ENCODE measurements at places on chromosomes 16 and 17.
A peak's percentile ranks its signal among the peaks of the same experiment; 100 is the strongest.

DNA sequence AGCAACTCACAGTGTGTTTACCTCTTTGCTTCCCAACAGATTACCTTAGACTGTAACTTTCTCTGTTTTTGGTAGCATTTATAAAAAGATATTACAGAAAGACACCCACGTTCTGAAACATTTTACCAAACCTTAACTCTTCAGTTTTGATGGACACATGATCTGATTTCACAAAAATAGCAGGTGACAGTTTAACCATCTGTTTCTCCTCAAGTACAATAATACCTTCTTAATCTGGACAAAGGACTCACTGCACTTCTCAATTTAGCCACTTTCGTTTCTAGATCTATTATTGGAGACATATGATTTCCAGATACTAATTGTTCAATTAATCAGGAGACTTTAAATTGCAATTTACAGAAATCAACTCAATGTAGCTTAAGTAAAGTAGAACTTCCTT is 703.8 kb upstream of the KIF2B start:
- no peak for DNase-seq

- no peak for DNase-seq
Observed at GRCh38 chr17:39551879-39552278, 55.8 kb downstream of the NEUROD2 start.

- DNase-seq: no peak
Observed at GRCh38 chr17:27669136-27669535, 38.1 kb downstream of the LGALS9 start.

DNA sequence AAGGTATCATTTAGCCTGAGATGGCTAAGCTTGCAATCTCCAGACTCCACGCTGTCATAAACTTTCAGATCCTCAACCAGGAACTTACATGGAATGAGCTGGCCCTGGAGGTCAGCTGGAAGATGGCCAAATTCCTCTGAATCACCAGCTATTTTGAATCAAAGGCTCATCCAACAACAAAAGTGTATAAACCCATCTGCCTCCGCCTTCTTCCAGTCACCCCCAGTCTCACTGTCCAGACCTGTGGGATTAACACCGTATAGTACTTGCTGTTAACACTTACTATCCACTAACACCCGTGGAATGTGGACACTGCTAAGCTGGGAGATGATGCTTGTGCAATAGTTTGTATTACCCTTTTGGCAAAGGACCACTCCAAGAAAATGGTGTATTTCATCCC is 1.9 kb upstream of the LCMT1 start:
- DNase-seq: peak; percentile 57

- no peak for DNase-seq
Observed at GRCh38 chr16:50040018-50040417, 15.0 kb downstream of the CNEP1R1 start.

DNA sequence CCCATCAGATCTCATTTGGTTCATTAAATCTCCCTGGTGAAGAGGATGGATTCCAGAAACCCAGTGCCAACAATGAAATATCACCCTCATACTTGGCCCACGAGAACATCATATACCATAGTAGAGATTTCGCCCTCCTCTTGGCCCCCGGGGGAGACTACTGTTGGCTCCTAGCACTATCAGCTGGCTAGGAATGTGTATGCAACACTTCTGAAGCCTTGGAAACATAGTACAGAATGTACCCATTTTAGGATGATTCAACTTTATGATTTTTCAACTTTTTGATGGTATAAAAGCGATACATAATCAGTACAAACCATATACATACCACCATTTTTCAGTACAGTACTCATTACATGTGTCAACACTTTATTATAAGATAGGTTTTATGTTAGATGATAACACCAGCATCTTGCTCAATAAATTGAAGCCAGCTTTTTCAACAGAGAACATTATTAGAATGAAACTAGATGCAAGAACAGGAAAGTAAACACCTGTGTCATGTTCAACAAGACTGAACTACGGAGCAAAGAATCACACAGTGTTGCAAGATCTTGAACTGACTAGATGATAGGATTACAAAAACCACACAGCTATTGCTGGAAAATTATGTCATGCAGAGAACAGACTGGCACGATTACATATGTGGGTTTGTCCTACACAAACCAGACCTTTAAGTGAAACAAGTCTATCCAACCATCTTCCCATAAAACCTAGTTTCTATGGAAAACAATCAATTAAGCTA is 17.2 kb downstream of the RSL1D1 start:
- DNase-seq: peak; percentile 33

GRCh38 chr17:80558046-80558445 is 13.4 kb downstream of the RPTOR start:
- DNase-seq: no peak

GRCh38 chr17:66426397-66427033 is 124.1 kb downstream of the PRKCA start:
- DNase-seq: peak; percentile 54

DNA sequence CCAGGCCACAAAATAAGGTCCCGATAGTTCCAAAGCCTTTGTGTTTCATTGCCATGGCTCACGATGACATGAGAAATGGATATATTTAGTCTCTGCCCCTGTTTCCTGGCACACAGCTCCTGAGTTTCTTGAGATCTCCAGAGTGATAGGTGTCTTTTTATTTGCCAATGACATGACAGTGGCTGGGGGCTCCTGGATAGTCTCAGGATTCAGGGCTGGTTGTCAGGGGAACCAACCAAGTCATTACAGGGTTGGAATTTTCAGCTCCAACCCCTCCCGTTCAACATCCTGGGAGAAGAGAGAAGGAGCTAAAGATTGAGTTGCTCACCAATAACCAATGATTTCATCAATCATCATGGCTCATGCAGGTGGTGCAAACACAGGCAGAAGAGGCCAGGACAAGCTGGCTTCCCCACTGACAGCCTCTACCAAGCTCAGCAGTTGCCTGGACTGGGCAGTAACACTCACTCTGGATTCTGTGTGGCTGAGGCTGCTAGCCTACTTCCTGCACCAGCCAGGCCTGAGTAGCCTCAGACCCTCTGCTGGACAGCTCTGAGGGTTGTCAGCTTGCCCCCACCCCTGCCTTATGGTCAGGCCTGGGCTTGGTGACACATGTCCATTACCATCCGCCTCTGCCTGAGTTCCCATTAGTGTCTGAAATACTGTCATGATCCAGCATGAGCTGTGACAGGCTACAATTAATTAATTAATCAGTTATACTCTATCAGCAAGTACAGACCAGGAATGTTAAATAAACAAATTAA is 534.4 kb upstream of the CDH5 start:
- no peak for DNase-seq

- DNase-seq: no peak
Observed at GRCh38 chr16:49463529-49463928, 89.9 kb downstream of the C16orf78 start.

- peak; percentile 56 for DNase-seq
Observed at GRCh38 chr17:8117980-8118768, at the start of gene ALOXE3. Gene ALOXE3 (minus strand): TSS chr17:8118514. CDS start chr17:8117990, 524 bp downstream.

DNA sequence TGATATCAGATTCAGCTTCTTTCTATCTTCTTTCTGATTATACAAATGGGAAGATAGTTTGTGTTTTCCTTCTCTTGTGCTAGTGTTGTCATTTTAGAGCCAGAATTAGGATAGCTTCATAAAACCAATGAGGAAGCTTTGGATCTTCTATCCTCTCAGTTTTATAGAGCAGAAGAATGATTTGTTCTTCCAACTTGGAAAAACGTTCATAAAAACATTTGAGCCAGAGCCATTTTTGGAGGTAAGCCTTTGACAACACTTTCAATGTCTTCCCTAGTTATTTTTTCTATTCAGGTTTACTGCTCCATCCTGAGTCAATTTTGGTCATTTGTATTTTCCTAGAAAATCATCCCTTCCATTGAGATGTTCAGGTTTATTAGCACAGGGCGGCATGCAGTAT is 91.2 kb upstream of the MYOCD start:
- DNase-seq: no peak

DNA sequence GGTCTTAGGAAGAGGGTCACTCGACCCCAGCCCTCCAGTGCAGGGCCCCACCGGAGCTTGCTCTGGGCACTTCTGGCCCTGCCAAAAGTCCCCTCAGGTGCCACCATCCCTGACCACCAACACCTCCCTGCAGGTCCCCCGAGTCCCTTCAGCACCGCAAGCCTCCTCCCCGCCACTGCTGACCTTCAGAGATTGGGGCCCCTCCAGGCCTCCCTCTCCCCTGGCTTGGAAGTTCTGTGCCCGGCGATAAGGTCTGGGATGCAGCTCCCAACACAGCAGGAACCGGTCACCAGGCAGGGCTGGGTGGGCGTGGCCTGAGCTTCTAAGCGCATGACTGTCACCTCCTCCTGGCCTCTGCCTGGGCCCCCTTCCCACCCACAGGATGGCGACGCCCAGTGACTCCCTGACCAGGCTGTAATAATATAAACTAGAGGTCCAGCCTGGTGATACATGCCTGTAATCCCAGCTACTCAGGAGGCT is 11.2 kb downstream of the PIEZO1 start:
- no peak for DNase-seq

DNA sequence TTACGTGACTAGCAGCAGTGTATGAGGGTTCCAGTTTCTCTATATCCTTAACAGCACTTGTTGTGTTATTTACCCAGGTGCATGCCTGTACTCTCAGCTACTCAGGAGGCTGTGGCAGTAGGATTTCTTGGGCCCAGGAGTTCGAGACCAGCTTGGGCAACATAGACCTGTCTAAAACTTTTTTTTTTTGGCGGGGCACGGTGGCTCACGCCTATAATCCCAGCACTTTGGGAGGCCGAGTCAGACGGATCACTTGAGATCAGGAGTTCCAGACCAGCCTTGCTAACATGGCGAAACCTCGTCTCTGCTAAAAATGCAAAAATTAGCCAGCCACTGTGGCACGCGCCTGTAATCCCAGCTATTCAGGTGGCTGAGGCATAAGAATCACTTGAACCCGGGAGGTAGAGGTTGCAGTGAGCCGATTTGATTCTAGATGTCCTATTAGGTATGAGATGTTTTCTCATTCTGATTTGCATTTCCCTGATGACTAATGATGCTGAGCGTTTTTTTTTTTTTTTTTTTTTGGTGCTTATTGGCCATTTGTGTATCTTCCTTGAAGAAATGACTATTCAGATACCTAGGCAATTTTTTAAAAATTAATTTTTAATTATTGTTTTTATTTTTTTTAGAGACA is 13.4 kb downstream of the CASC3 start:
- DNase-seq: no peak

GRCh38 chr17:72139212-72139611 is 18.4 kb downstream of the SOX9 start:
- no peak for DNase-seq

DNA sequence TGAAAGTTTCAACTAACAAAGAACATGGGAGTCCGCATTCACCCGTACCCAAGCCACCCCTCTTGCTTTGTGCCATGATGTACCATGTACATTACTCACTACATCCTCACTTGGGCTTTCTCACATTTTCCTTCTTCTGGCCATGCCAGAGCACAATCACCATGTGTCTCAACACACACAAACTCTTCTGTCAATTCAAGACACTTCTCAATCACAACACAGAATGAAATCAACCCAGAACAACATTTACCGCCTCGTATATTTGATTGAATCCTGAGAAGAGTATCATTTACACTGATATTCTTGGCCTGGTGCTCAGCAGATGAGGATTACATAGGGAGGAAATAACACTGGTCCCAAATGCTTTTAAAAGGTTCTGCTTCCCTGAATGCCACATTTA is 4.5 kb downstream of the ADAMTS18 start:
- no peak for DNase-seq

- DNase-seq: no peak
Observed at GRCh38 chr17:75352079-75352569, 53.4 kb downstream of the GRB2 start.

- DNase-seq: peak; percentile 62
Observed at GRCh38 chr16:15618392-15618791, 24.6 kb downstream of the MARF1 start.

DNA sequence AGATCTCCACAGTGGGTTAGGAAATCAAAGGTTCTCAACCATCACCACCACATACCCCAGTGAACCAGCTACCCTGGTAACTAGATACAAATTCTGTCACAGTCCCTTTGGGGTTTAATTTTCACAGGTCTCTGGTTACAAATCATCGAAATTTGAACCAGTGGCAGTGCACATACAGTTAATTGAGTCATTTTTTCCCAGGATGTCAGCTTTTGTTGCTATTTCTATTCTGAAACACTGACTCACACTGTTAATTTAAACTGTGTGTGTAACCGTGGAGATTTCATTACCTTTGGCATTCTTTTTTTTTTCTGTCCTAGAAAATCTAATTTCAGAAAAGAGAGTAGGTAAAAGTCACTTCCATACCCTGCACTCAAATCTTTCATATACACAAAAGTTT is 511.5 kb downstream of the TOX3 start:
- no peak for DNase-seq

DNA sequence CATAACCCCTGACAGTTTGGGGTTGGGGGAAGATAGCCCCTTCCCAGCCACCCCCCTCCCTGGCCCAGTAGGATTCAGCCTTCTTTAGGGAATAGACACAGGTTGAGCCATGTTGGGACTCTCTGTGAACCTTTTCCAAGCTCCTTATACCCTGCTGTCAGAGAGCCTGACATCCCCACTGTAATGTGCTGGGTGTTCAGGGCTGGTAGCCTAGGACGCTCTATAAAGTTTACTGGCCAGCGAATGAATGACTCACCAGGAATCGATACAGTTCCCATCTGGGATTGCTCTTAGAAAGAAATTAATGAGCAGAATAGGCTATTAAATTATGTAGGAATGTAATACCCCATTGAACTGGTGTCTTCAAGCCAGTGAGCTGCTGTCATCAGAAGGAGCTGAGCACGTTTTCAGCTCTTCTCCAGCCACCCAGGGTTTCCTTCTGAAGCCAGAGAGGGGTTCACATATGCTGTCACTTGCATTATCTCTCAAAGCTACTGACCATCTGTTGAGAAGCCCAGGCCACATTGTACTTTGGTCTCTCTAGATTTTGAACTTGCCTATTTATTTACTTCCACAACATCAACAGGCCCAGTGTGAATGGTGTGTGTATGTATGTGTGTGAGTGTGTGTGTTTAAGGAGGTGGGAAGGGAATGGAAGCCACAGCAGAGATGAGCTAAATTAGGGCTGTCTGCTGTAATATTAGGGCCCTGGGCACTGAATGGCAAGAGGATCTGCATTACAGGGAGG is 64.9 kb downstream of the SPACA3 start:
- DNase-seq: no peak

DNA sequence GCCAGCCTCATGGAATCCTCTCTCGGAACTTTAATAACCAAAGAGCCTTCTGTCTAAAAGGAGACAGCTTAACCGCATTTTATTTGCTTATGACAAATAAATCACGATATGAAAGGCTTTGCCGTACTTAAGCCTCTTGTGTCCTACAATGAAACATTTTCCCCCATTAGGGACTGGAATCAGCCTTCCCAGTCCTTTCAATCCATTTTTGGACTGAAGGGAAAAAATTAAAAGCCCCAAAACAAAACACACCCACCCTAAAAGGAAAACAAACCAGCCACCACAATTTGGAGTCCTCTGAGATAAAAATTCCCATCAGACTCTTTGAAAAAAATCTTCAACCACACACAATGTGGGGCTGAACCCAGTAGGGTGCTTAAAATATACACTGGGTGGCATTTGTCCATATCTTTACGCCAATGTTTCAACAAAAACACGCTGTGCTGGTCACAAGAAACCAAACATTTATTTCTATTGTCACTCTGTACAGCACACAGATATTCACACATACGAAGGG is 3.0 kb downstream of the HOXB4 start:
- DNase-seq: no peak

GRCh38 chr17:63041722-63042121 is 75.7 kb downstream of the TANC2 start:
- no peak for DNase-seq

All from HTR-8/SVneo (cell line).